ENCODE measurements at places on chromosomes 6 and 20.

- no peak for DNase-seq
These were observed 86.5 kb downstream of the CRYBG1 start for GRCh38 chr6:106446983-106447382.

GRCh38 chr6:5107341-5107740, 22.2 kb downstream of the PPP1R3G start:
- DNase-seq, result no peak

DNA sequence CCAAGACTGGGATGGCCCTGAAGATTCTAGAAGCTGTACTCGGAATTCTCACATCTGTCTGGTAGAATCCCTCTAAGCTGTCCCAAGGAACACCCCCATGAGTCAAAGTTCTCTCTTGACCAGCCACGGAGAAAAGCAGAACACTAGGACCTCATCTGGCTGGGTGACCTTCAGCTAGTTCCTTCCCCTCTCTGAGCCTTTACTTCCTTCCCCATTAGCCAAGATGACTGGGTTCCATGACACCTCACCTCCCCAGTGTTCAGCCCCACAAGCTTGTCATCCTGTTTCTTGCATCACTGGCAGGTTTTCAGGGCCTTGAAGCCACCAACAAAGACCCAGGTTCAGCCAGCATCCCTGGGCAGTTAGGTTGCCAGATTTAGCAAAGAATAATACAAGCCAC, 47.8 kb downstream of the MAFB start:
- no peak for DNase-seq

- DNase-seq, result no peak
These were observed 46.7 kb upstream of the TTPAL start for GRCh38 chr20:44429017-44429339.

GRCh38 chr6:133951227-133951626, 1.8 kb upstream of the TBPL1 start:
- DNase-seq, result no peak

DNA sequence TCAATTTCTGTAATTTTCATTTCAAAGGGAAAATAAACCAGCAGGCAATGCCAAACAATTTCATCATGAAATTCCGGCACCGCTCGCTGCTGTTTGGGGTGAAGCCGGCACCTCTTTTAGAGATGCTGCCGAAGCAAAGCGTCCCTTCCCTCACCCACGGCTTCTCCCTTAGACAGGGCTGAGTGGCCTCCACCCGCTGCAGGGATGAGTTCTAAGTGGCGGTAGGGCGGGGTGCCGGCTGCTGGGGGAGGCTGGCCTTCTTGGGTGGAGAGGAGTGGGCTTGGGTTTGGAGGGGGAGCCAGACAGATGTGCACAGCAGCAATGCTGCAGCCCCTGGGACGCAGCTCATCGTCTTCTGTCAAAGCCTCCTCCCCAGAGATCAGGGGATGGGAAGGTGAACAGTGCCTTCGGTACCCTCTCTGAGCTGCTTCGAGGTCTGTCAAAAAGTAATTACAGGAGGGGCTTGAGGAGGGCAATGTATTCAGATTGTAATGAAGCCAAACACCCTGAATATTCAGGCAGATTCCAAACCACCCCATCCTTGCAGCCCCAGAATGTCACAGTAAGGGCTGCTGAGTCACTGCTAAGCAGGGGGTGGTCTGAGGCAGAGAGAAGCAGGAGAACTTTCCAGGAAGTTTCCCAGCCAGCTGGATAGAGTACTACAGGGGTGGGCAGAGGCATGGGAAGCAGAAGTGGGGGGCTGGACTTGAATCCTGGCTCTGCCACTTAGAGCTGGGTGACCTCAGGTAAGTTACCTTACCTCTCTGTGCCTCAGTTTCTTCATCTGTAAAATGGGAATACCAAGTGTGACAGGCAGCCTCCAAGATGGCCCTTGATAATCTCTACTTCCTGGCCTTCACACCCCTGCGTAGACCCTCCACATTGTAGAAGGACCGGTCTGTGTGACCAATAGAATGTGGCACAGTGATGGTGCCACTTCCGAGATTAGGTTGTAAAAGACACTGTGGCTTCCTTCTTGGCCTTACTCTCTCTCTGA, 96.6 kb downstream of the SULF2 start:
- no peak for DNase-seq

DNA sequence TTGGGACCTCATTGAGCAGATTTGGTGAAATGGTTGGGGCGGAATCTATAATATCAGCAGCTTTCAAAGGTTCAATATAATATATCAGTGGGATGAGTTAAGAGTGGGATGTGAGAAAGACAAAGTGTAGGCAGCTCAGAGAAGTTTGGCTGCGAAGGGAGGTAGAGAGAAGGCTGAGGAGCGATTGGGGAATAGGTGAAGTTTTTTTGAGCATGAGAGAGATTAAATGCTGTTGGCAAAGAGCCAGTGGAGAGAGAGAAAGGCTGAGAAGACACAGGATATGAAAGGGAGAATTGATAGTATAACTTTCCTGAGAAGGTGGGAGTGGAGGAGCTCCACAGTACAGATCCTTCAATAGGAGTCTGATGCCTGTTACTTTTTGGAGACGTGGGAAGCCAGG, 12.1 kb upstream of the SERINC3 start:
- DNase-seq, result no peak

GRCh38 chr20:5413394-5413793, 96.6 kb upstream of the PROKR2 start:
- no peak for DNase-seq

DNA sequence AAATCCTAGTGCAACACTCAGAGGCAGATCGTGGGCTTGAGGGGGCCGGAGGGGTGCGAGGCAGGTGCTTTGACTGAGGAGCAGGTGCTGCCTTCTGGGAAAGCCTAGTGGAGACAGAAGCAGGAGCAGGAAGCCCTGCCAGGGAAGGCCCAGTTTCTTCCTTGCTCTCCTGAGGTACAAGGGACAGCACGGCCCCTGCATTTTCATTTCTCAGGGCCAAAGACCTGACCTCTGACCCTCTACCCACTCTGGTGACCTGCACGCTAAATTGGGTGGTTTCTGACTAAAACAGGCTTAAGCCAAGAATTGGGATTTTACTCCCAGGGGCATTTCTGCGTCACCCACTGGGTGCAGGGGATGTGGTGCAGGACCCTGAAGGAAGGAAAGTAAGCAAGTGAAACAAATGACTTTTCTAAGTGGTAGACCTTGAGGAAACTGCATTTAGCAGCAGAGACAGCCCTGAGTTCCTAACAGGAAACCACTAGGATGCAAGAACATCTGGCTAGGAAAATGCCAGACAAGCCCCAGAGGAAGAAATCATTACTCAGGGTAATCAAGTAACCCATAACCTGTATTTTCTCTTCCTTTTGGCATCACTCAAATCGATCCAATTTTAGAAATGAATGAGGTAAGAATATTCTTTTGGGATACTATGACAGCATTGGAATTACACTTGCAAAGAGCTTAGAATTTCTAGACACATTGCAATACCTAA, 141.7 kb downstream of the CD164 start:
- no peak for DNase-seq

- DNase-seq, result no peak
These were observed 8.6 kb upstream of the SIRPB2 start for GRCh38 chr20:1499528-1500420.

DNA sequence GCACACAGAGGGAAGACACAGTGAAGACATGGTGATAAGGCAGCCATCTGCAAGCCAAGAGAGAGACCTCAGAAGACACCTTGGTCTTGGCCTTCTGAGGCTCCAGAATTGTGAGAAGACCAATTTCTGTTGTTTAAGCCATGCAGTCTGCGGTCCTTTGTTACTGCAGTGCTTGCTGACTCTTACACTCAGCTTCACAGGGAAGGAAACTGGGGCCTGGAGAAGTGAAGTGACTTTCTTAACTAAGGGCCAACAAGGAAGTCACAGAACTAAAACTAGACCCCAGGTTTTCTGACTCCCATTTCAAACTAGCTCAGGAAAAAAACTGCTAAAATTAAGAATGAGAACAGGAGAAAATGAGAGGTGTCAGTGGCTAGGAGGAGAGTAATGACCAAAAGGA, 74.3 kb downstream of the TNFRSF21 start:
- DNase-seq, result no peak
